ENCODE measurements at places on chromosomes 6 and 20.

DNA sequence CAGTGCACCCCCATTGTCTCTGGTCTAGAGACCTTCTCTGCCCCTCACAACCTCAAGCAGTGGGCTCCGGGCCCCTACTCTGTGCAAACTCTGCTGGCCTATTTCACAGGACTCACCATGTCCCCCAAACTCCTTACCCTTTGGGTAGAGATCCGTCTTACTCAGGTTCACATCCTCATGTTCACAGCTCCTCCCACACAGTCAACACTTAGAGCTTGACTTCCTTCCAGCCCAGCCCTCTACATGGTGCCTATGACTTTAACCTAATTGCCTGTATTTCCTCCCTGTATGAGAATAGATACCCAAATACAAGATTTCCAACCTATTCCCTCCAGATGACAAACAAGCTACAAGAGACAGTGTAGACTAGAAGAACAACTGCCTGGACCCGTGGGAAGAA is 528.6 kb upstream of the JARID2 start:
- DNase-seq: peak; percentile 46

- DNase-seq: no peak
Observed at GRCh38 chr6:137391061-137391814, 103.0 kb downstream of the OLIG3 start.

DNA sequence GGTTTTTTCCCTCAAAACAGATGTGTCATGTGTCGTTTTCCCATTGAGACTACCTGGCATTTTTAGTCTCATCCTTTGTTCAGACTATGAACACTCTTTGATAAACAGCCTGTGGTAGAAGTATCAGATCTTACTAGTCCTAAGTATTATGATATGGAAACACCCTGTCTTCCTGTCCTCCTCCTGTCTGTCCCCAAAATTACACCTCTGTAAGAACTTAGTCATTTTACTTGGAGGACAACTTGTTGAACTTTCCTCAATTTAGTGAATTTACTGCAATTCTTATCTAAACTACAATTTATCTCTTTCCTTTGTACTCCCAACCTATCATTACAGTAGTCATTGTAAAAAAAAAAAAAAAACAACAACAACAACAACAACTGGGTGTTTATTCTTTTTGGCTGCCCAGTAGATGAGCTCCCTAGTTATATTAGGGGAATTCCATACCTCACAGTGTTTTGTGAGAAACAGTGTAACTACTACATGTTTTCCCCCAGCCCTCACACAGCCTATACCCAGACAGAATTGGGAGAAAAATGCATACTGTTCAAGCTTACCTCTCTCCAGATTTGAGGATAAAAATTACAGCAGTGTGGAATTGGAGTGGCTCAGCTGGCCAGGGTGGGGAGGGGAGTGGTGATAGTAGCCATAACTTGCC is 18.5 kb upstream of the ERVFRD-1 start:
- no peak for DNase-seq

GRCh38 chr6:52317841-52318581 is 33.5 kb upstream of the MCM3 start:
- DNase-seq: no peak

- peak; percentile 63 for DNase-seq
Observed at GRCh38 chr6:41958022-41958856, 16.6 kb upstream of the CCND3 start.

DNA sequence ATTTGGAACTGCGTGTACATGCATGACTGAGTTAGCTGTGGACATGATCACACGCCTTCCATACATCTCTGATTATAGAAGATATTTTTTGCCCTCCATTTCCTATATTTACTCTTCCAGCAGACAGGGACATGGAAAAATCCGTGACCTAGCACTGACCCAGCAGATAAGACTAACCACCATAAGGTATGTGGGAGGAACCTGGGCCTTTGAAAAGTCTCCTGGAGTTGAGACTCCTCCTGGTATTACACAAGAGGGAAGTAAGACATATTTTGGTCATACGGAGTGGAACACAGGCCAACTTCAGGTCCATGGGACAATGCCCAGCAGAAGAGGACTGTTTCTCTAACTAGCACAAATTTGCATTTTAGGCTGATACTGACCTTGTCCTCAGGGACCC is 13.7 kb upstream of the SIRPB1 start:
- no peak for DNase-seq

- no peak for DNase-seq
Observed at GRCh38 chr6:92479831-92480230, 939.5 kb downstream of the EPHA7 start.

DNA sequence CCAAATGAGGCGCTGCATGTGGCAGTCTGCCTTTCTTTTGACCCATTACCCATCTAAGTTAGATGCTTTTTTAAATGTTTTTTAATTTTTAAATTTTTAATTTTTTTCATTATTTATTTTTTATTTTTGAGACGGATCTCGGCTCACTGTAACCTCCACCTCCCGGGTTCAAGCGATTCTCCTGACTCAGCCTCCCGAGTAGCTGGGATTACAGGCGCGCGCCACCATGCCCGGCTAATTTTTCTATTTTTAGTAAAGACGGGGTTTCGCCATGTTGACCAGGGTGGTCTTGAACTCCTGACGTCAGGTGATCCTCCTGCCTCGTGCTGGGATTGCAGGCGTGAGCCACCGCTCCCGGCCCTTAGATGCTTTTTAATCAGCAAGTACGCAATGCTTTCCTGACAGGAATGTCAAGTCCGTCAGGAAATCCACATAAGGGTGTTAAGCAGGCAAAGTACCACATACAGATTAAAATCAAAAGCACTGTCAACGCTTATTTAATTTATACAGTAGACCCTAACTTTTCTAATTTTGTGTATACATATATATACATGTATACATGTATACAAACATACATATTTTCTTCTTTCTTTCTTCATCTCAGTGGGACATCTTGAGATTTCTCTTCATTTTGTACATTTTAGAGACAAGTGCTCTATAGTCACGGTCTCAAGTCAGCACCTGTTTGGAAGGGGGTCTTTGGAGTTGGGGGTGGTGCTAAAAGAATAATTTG is 995 bp upstream of the GSTA4 start:
- peak; percentile 64 for DNase-seq

- no peak for DNase-seq
Observed at GRCh38 chr6:2244261-2245102, 923 bp downstream of the GMDS start.

DNA sequence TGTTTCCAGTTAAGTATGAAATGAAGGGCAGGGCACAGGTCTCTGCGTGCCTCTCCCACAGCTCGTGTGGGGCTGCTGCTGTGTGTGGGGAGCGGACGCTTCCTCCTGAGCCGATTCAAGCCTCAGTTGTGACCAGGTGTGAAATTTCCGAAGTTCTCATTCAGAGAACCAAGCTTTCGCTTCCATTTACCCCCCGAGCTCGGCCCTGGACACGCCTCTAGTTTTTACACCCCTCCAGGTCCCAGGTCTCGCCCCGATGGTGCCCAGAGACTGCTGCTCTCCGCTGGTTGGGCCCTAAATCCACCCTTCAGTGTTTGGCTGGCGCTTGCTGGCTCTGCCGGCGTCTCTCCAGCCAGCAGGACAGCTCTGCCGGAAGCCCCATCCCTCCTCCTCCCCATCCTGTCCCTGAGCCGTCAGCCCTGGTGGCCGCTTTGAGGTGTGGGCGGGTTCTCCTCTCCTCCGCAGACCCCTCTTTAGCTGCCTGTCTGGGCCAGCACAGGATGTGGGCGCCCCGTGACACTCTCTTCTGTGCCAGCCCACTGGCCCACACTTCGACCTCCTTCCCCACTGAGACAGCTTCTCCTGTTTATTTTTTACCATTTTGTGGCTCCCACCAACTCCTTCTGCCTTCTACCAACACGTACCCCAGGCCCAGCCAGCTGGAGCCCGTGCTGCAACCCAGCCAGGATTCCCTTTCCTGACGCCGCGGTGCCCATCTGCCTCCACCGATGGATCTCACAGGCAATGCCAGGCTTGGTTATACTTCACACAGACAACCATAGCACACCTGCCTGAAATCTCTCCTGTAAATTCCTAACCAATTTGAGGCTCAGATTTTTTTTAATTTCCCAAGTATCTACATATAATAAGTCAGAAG is 142.8 kb downstream of the DLL1 start:
- DNase-seq: peak; percentile 71

DNA sequence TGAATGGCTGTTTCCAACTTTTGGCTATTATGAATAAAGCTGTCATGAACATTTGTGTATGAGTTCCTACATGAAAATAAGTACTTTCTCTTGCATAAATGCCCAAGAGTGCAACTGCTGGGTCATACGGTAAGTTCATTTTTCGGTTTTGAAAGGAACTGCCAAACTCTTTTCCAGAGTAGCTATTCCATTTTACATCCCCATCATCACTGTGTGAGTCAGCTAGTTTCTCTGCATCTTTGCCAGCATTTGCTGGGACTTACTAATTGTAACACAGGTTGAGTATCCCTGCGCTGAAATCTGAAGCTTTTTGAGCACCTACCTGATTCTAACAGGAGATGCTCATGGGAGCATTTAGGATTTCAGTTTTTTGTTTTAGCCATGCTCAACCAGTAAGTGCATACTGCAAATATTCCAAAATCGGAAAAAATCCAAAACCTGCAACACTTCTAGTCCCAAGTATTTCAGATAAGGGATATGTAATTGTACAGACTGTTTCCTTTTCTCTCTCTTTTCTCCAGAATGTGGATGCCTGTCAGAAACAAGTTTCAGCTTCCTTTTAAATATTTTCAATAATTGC is 118.4 kb downstream of the DTNBP1 start:
- no peak for DNase-seq

DNA sequence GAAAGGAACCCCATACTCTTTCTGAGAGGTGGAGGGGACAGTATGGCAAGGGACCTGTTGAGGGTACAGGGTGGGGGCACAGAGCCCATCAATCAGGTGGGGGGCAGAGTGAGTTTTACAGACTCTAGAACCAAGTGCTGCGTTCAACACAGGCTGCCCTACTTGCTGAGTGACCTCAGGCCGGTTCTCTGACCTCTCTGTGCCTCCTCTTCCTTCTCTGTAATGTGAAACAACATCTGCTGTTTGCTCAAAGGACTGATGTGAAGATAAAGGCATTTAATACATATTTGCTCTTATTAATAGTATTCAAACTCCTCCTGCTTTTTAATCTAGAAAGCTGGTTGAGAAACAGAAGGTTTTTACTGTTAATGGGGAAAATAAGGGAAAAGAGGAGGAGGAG is 25.9 kb upstream of the APMAP start:
- no peak for DNase-seq
